Stimulated activated CD8-positive, alpha-beta memory T cell treated with anti-CD3 and anti-CD28 coated beads, Interleukin-2, amount 100 ng/mL, for 1 hour (primary cell): ENCODE measurements at places on chromosomes 16 and 17.

DNA sequence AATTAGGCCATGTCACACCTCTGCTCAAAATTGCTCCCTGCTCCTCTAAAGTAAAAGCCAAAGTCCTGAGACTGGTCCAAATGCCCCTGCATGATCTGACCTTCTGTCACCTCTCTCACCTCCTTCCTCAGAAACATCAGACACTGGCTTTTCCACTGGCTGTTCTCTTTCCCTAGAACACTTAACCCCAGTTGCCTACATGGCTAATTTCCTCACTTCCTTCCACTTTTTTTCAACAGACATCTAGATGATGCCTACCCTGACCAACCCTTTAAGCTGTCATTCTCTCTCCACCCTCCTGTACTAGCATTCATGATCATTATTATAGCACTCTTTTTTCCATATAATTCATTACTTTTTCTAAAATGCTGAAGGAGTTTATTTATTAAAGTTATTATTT lies 31.0 kb downstream of the CCT6B start:
- no peak for DNase-seq

DNA sequence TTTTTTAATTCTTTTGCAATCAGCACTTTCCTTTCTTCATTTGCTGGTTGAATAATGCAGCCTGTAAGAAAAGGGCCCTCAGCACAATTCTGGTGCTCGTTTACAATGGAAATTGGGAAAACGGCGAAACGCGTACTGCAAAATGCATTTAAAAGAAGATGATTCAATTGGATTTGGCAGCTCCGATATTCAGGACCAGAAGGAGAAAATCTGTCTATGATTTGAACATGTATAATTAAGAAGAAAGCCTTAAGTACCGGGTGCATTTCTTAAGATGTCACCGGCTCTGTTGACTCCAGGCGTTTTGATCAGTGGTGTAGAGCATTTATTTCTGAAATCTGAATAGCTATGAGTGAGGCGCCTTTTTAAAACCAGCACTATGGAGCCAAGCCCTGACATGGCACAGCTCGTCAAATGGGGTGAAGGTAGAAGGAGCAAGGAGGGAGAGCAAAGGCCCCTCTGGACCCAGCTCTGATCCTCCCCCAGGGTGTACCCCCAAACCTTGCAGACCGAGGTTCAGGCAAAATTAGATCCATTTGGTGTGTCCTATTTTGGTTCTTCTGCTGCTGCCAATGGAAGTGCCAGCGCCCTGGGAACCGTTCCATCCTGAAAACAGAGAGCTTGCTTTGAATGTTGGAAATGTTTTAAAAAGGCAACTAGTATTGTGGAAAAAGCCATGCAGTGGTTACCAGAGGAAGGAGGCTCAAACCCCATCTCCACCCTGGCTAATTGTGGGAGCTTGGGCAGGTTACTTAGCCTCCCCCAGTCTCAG lies 161.4 kb upstream of the RPL38 start:
- DNase-seq = no peak

DNA sequence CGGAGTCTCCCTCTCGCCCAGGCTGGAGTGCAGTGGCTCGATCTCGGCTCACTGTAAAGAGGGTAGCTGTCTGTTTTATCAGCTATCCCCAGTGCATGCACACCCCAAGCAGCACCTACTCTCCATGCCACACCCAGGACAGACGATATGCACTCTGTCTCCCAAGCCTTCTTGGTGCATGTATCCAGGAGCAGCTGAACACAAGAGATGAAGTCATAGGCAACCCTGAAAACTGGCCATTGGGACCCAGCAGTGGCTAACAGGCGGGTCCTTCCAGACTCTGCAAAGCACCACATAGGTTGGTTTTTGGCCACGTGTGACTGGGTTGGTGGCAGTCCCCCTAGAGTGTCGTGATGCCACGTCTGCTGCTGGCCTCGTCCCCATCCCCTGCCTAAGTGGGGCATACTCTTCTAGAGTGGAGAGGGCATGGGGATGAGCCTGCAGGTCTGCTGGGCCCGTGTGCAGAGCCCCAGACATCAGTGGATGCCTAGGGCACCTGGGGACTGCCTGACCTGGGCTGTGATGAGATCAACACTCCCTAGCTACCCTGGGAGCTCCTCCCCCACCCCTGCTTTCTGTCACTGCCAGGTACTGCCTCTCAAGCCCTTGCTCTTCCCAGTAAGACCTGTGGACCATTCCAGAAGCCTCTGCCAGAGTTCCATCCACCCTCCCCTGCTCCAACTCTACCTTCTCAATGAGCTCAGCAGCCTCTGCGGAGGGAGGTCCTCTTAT lies 9.3 kb downstream of the PDE6G start:
- no peak for DNase-seq

DNA sequence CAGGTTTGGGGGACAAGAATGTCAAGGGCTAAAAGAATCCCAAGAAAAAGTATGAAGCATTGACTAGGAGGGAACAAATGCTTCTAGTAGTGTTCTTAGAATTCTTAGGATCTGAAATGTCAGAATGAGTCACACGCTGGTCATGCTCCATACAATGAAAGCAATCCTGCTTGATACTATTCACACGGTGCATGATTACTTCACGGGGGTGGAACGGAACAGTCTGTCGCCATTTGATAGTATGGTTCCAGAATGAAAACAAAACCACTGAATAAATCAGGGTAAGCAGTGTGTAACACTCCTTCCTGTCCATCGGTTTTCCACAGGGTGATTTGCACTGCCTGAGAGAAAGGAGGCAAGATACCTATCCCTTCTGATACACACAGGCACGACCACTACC lies 22.9 kb upstream of the YWHAE start:
- DNase-seq = no peak

GRCh38 chr17:31266042-31266441 lies 31.0 kb downstream of the OMG start:
- no peak for DNase-seq

DNA sequence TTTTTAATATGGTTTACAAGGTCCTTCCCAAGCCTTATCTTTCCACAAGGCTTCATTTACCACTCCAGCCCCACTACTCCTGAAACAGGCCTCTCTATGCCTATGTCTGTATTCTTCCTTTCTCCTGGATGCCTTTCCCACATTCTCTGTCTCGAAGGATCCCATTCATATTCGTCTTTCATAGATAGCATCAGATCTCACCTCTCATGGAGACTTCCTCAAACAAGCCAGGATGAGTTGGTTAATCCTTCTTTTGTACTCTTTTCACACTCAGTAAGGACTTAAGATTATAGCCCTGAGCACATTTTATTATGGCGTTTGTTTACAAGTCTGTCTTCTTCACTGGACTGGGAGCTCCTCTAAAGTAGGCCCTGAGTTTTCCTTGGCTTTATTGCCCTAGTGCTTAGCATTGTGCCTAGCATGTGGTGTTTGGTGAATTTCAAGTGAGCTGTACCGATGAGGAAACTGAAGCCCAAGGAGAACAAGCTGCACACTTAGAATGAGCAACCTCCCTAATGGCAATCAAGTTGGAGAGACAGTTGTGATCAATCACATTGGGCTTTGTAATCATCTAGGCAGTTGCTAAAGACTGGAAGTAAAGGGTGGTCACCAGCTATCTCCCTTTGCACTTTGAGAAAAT lies 10.0 kb upstream of the TBX4 start:
- DNase-seq = no peak

- no peak for DNase-seq
Measured at GRCh38 chr16:2822496-2822895, 5.5 kb downstream of the PRSS21 start.

GRCh38 chr16:4976611-4977145 lies 18.5 kb downstream of the SEC14L5 start:
- no peak for DNase-seq

GRCh38 chr16:9372934-9373890 lies 281.8 kb downstream of the HAPSTR1 start:
- DNase-seq = no peak

DNA sequence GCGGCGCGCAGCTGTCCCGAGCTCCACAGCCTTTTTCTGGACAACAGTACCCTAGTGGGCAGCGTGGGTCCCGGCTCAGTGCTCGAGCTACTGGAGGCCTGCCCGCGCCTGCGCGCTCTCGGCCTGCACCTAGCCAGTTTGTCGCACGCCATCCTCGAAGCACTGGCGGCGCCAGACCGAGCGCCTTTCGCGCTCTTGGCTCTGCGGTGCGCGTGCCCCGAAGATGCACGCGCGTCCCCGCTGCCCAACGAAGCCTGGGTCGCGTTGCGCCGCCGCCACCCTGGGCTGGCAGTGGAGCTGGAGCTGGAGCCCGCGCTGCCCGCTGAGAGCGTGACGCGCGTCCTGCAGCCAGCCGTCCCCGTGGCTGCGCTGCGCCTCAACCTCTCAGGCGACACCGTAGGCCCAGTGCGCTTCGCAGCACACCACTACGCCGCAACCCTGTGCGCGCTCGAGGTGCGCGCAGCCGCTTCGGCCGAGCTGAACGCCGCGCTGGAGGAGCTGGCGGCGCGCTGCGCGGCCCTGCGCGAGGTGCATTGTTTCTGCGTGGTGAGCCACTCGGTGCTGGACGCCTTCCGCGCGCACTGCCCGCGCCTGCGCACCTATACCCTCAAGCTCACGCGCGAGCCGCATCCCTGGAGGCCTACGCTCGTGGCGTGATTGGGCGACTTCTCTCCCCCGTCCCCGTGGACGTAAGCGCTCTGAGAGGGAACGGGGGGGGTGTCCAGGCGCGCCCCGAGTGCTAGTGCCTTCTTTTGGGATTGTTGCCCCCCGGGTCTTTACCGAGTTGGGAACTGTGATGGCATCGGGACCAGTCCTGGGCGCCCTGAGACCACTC lies 1.2 kb upstream of the HSF4 start:
- no peak for DNase-seq

GRCh38 chr17:36008998-36009665 lies 7.8 kb upstream of the CCL15 start:
- DNase-seq = no peak
